ENCODE measurements at places on chromosomes 4 and X.

DNA sequence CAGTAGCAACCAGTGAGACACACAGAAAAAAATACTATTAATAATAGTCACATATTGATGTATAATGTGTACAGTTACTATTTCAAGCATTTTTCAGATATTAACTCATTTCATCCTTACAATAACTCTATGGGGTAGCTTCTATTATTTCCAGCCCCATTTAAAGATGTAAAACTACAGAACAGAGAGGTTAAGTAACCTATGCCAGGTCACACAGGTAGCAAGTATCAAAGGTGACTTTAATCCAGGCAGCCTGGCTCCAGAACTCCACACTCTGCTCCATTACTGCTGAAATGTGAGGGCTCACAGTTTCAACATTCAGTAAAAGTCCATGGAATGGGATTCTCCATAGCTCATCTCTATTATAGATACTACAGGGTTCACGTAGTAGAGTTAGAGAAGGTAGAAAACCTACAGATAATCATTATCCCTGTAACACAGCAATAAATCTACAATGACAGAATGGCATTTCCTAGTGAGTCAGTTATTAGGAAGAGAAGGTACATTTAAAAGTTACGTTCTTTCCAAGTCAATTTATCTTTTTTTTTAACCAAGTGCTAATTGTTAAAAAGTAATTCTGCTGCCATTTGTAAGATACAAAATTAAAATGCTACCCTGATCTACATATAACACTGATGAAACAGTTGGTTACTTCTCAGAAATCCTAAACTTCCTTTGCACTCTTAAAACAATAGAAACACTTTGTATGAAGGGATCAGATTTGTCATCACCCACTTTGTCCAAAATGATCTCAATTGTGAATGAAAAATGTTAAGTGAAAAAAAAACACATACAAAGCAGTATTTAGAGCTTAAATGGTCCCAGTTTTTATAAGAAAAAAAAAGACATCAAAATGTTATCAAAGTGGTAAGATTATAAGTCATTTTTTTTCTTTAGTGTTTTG, 18.7 kb downstream of the RELL1 start:
- no peak for DNase-seq

DNA sequence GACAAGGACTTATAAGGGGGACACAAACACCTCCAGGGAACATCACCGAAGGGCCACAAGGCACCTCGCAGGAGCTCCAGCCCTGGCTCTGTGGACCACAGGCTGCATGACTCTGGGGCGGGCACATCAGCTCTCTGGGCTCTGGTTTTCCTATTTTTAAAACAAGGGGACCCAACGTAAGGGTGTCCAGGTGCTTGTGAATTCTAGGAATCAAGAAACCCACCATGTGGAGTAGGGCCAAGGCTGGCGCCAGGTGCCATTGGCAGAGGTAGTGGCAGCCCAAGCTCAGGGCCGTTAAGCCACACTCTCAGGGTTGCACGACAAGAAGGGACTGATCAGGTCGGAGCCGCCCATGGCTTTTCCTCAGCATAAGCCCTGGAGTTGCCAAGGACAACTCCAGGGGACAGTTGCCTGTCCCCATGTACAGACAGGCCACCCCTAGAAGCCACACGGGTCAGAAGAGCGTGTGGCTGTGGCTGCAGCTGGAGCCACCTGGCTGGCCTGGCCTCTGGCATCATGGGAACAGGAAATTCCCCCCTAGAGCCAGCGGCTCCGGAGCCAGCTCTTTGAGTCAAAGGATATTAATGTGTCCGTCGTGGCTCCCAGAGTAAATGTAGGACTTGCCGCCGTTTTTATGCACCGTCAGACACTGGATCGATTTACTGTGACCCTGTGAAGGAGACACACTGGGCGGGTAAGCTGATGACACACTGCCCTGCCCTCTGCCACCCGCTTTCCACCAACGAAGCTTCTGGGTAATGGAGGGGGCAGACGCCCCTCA, 32.5 kb downstream of the WDR1 start:
- DNase-seq: no peak

DNA sequence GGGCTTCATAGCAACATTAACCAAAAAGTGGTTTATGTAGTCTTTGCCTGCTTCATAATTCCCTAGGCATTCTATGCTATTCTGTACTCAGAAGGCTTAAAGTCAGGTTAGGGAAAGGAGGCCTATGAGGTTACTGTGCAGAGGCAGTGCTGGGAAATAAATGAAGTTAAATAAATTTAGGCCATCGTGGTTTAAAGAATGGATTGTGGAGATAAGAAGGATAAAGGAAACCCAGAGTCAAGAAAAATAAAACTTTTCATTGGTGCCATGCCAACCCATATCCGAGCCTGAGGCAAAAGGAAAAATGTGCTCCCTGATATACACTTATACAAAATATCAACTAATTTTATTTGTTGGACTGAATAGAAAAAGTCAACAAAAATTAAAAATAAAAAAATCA, 70.2 kb downstream of the AR start:
- no peak for DNase-seq

DNA sequence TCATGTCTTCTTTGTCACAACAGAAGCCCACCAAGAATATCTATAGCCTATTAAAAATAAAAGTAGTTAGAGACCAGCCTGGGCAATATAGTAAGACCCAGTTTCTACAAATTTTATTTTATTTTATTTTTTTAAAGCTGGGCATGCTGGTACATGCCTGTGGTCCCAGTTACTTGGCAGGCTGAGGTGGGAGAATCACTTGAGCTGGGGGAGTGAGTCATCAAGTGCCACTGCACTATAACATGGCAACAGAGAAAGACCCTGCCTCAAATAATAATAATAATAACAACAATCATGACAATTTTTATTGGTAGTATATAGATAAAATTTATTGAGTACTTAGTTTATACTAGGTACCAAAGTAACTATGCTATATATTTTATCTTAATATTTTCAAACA, 93.0 kb upstream of the NPFFR2 start:
- no peak for DNase-seq

DNA sequence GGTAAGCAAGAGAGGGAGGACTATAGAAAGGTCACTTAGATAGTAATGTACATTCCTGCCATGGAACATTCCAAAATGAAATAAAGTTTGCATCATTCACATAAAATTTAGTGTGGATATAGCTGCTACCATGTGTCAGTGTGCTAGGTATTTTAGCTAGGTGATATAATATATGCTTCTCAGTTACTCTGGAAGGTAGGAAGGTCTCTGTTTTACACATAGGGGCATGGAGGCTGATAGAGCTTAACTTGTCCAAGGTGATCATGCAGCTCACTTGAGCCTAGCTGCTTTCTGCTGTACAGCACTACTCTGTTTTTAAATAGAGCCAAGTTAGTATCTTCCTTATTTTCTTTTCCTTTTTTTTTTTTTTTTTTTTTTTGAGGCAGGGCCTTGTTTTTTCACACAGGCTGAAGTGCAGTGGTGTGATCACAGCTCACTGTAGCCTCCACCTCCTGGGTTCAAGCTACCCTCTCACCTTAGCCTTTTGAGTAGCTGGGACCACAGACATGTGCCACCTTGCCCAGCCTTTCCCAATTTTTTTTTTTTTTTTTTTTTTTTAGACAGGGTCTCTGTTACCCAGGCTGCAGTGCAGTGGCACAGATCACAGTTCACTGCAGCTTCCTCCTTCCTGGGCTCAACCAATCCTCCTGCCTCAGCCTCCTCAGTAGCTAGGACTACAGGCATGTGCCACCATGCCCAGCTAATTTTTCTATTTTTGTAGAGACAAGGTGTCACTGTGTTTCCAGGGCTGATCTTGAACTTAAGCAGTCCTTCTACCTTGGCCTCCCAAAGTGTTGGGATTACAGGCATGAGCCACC, 10.4 kb downstream of the AFF1 start:
- DNase-seq: no peak
